ENCODE measurements at places on chromosomes 1 and 21.

- no peak for DNase-seq
Observed at GRCh38 chr1:29688471-29689365, 452.4 kb downstream of the PTPRU start.

GRCh38 chr1:164516591-164516990 lies 42.4 kb upstream of the PBX1 start:
- no peak for DNase-seq

GRCh38 chr1:182278144-182279054 lies 113.2 kb downstream of the GLUL start:
- DNase-seq, result no peak

DNA sequence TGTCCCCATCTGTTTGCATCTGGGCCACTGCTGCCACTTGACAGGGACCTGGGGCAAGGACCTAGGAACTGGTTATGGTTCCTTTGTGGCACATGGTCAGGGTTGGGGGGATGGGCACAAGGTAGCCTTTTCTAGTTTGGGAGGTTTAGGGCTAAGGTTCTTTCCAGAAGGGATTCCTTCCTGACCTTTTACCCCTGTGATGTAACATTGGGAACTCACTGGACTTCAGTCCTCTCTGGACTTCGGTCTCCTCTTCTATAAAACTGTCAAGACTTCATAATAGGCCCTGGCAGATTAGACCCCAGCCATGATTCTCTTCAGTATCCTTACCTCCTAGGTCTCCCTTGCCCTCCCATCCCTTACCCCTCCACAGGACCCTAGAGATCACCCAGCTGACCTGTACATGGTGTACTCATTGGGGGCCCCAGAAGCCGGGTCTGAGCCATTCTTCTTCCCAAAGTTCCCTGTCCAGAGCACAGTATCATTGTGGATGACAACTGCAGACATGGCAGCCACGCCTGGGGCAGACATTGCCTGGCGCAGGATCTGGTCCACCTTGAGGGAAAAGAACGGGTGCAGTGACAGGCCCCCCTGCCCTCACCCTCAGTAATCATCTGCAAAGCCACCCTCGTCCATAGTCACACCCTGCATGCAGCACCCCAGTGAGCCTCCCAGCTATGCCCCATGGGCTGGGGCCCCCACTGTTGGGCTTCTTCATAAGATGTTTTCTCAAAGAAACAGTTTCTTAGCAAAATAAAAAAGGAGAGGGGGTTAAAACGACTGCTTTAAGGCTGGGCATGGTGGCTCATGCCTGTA lies 12.9 kb downstream of the LACTBL1 start:
- DNase-seq, result no peak

DNA sequence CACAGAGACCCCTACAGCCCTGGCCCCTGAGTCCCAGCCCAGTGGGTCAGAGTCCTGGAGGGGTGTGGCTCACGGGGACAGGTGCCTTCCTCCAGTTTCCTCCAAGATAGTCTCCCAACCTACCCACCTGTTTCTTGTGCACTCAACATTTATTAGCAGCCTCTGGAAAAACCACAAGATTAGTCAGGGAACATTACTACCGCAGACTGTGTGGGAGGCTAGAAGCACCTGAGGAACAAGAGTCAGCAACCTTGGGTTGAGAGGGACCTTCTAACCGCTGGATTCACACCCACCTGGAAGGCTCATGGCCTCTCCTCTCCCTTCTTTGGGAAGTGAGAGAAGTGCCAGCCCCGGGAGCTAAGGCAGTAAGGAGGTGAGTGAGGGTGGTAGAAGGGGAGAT lies 22.5 kb upstream of the IKBKE start:
- DNase-seq, result no peak
